ENCODE measurements at places on chromosomes 13 and 19.

GRCh38 chr19:41928221-41928683 lies at the start of gene ERFL:
TSS of gene ERFL (minus strand) at chr19:41928449. CDS start at chr19:41912919, 15,530 bp downstream.
- DNase-seq, result no peak

GRCh38 chr13:58666331-58666730 lies 1034.8 kb downstream of the PCDH17 start:
- DNase-seq, result no peak

DNA sequence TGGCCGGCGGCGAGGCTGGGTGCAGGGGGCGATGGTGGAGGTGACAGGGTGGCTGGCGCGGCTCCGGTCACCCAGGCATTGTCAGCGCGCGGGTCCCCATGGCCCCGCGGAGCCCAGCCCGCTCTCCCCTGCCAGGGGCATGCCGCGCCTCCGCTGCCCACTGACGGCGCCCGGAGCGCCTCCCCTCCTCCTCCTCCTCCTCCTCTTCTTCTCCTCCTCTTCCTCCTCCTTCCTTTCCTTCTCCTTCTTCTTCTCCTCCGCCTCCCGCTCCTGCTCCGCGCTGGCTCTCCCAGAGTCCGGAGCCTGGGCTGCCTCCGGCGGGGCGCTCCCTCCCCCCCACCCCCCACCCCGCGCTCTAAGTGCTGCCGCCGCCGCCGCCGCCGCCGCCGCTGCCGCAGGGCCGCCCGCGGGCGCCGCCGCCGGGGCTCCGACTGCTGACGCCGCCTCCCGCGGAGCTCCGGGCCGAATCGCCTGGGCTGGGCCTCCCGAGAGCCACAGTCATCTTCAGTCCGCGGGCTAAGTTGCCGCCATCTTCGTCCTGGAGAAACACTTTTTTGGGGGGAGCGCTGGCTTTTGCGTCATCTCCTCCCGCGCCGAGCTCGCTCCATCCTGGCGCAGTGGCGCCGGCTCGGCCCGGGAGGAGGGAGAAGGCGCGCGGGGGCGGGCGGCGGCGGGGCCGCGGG lies 348.3 kb downstream of the LIG4 start:
- peak; percentile 2 for DNase-seq

DNA sequence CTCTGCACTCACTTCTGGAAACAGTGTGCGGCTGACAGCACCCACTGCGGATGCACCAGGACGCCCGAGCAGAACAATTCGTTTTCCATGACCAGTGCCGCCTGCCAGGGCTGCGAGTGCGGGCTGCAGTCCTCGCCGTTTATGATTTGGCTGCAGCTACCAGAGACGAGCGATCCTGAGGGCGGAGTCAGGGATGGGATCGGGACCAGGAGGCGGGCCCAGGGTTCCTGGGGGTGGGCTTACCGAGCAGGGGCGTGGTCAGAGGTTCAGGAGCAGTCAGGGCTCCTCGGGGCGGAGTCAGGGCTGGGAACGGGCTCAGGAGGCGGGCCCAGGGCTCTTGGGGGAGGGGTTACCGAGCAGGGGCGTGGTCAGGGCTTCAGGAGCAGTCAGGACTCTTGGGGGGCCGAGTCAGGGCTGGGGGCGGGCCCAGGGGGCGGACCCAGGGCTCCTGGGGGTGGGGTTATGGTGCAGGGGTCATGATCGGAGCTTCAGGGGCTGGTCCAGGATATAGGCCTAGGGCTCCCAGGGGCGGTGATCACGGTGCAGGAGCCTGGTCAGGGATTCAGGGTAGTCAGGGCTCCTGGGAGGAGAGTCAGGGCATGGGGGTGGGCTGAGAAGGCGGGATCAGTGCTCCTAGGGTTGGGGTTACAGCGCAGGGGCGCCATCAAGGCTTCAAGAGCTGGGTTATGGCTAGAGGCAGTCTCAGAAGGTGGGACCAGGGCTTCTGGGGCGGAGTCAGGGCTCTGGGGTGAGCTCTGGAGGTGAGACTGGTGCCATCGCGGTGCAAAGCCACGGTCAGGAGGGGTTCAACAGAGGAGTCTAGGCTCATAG lies 1.7 kb downstream of the KLK4 start:
- peak; percentile 80 for DNase-seq

DNA sequence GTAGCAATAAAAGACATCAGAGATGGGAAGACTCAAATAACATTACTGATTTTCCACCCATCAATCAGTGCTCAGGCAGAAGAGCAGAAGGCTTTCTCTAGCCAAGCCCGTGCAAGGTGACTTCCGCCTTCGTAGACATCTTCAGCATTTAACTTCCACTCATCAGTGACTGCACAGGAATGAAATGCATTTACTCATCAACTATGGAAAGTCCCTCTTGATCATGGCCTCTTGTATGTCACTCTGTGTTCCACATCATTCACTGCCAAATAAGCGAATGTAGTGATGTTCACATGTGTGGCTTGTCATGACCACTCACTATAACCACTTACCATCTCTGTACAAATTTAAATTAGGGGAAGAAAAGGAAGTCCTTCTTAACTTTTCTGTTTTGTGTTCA lies 49.4 kb downstream of the SACS start:
- no peak for DNase-seq

DNA sequence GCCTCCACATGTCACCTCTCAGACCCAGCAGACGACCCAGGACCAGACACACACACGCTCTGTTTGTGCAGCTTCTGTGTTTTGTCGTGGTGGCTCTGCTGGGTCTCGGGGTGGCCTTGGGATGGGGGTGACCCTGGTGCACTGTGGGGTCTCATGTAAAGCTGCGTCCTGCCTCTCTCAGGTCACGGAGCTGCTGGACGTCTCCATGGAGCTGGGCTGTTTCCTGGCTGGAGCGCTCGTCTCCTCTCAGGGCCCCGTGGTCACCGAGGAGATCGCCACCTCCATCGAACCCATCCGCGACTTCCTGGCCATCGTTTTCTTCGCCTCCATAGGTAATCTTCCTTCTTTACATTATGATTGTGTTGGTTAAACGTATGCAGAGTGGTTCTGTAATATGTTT lies 45.4 kb upstream of the TFDP1 start:
- no peak for DNase-seq

GRCh38 chr13:29648760-29649159 lies 53.3 kb upstream of the SLC7A1 start:
- DNase-seq, result no peak

- DNase-seq, result no peak
Measured at GRCh38 chr19:7879836-7880235, 5.6 kb upstream of the PRR36 start.

GRCh38 chr13:33676045-33676989 lies 141.6 kb upstream of the RFC3 start:
- DNase-seq, result peak; percentile 40

GRCh38 chr19:5434970-5435641 lies 20.1 kb upstream of the ZNRF4 start:
- DNase-seq, result no peak

GRCh38 chr19:14375582-14376291 lies 5.5 kb upstream of the ADGRE5 start:
- no peak for DNase-seq

DNA sequence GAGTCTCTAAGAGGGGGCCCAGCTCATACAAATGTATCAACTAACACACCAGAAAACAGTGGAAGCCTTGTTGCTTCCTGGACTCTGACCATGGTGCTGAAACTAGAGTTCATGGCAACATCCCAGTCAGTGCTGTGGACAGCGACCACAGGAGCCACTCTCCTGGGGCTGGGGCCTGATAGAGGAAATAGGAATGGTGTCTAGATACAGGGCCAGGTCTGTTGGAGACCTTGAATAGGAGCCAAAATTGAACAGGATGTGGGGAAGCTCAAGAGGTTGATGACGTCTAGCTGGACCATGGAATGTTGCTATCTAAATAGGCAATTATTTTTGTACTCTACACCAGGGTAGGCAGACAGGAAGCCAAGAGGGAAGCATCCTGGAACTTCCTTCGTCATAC lies 21.7 kb downstream of the LILRB4 start:
- DNase-seq, result peak; percentile 37

DNA sequence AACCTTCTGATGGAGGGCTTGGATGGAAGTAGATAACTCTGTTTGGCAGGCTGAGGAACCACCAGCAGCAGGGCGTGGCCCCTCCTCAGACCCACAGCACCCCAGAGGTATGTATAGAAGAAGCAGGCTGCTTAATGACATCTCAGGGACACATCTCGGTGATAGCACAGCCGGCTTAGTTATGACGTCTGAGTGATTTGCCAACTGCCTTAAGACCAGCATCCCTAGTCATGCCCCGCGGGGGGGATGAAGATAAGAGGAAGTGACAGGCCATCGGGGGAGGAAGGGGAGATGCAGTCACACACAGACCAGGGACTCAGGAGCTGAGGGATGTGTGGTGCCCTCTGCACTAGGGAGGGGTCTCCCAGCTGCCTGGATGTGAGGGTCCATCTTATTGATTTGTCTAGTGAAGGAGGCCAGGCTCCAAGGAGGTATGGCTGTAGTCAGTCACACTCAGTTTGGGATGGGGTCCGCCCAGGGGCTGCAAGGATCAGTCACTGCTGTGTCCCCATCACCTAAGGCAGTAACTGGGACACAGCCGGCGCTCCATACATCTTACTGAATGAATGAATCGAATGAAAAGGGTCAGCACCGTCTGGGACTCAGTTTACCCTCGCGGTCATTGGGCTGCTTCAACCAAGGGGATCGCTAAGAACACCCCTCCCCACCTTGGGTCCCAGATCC lies 19.2 kb upstream of the ERCC1 start:
- peak; percentile 48 for DNase-seq

DNA sequence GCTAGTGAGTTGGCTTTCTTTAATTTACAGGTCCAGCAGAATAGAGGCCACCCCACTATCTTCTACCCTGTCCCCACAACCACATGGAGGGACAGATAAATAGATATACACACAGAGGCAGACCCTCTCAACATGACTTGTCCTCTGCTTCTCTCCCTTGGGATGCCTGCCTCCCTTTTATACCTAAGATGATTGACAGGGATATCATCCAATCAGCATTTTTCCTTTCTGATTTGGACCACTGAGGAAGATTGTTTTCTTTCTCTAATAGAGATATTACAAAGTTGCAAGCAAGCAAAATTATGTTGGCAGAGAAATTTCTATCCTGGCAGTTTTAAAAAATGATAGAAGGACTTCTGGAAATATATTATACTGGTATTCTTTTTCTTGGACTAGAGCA lies 35.8 kb downstream of the STOML3 start:
- DNase-seq, result no peak

DNA sequence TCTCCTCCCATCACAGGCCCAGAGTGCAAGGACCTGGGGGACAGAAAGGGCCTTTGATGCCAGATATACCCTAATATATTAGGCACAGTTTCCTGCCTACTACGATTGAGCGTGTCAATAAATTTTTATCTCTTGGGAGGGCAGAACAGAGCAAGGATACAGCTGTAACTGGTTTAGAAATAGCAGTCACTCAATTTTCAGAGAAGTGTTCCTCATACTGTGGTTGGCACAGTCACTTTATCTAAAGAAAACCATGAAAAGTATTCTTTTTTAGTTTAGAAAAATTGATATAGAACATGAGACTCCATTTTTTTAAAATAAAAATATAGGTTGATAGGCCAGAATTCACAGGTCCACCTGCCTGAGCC lies 460 bp upstream of the ZNF155 start:
- no peak for DNase-seq

DNA sequence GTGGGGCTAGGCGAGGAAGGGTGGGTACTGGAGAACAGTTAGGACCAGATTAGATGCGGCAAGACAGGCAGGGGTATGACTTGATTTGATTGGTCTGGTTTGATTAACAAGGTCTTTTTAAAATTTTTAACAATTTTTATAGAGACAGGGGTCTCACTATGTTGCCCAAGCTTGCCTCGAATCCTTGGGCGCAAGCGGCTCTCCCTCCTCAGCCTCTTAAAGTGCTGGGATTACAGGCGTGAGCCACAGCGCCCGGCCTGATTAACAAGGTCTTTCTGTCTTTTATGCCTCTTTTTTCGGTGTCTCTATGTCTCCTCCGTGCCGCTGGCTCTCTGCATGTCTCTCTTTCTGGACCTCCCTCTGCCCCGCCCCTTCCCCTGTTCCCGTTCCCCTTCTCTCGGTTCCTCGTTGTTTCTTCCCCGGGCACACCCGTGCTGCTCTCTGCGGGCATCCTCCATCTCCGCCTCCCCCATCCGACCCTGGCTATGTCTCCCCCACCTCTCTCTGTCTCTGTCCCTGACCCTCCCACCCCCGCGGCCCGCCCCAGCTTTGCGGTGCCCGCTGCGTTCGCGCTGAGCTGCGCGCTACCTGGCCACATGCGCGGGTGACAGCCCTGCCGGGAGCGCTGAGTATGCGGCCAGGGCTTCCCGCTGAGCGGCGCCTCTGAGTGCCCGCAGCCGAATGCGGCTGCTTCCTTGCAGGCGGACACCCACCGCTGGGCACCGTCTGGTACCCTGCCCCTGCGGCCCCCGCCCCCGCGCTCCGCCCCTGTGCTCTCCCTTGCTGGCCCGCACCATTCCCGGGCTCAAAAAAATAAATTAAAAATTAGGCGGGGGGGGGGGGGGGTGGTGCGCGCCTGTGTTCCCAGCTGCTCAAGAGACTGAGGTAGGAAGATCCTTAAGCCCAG lies 8.1 kb upstream of the SDHAF1 start:
- peak; percentile 49 for DNase-seq

GRCh38 chr13:114027046-114027715 lies 53.3 kb upstream of the C13orf46 start:
- DNase-seq, result no peak

- DNase-seq, result no peak
Measured at GRCh38 chr19:30355586-30355985, 16.6 kb upstream of the ZNF536 start.

GRCh38 chr13:20501120-20501519 lies 24.5 kb downstream of the CRYL1 start:
- DNase-seq, result no peak

- no peak for DNase-seq
Measured at GRCh38 chr19:35236638-35237400, 8.3 kb upstream of the FAM187B start.

DNA sequence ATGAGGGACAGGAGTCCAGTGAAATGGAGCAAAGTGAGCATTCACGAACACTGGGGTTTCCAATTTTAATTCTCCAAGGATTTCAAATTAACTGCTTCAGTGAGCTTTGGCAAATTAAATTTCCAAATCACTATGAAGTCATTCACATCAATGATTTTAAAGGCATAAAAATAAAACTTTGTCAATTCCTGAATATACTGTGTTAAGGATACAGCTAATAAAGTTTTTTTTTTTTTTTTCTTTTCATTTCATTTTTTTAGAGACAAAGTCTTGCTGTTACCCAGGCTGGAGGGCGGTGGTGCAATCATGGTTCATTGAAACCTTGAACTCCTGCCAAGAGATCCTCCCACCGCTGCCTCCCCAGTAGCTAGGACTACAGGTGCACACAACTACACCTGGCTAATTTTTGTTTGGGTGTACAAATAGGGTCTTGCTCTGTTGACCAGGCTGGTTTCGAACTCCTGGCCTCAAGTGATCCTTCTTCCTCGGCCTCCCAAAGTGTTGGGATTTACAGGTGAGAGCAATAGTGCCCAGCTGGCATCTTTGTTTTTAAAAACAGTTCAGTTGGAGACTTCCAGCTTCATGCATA lies 21.9 kb downstream of the RBM26 start:
- no peak for DNase-seq

DNA sequence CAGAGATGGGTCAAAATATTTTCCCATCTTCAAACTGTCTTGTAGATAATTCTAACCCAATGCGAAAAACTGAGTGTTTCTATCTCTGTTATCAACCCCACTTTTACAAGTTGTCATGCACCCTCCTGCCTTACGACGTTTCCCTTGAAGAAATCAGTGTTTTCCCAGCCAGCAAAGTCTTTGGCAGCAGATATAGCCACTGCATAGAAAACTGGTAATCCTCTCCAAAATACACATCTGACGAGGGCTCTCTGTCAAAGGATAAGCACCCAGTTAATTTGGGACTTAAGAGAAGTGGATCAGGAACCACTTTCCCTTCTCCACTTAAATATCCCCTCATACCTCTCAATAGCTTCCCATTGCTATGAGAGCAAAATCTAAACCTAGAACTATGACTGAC lies 351.9 kb upstream of the MIR17HG start:
- no peak for DNase-seq

All from Calu3 (cell line).